ENCODE measurements at places on chromosomes 7 and 10. TPM values are rescaled to one million over a fixed set of nuclear protein-coding genes. Genes with fewer than 3 reads are reported as not detected.

GRCh38 chr7:31408140-31408729 lies 67.7 kb upstream of the NEUROD6 start:
- H3K27me3 ChIP-seq, result no peaks in the 10 kb centered on the region
- H3K36me3 ChIP-seq, result no peaks in the 10 kb centered on the region
- H3K4me1 ChIP-seq, result no peaks in the 10 kb centered on the region
- H3K4me3 ChIP-seq, result no peak overlapping the region
- no peak overlapping the region for H3K27ac ChIP-seq

Gene YKT6
- total RNA-seq, result 49.3 TPM

DNA sequence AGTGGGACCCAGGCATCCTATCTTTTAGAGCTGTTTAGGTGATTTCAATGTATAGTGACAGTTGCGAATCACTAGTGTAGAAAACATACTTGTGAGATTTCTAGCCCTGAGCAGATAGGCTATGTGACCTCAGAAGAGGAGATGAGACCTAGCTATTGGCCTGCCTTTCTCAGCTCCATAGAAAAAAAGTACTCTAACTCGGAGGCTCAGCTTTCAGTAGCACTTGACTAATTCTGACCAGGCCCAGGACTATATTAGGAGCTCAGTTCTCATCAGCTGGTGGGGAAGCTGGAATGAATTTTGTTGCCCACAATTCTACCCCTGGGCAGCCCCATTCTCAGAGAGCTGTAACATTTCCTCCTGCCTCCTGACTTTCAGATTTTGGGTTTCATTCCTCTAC lies 179.9 kb upstream of the NAMPT start:
- no peak overlapping the region for H3K27ac ChIP-seq
- no peak overlapping the region for H3K4me3 ChIP-seq
- H3K4me1 ChIP-seq, result peaks cover 30% of the 10 kb centered on the region
- peaks cover 10% of the 10 kb centered on the region for H3K27me3 ChIP-seq

GRCh38 chr10:16893664-16894063 lies 76.4 kb upstream of the RSU1 start:
- no peak for DNase-seq
- no peak overlapping the region for H3K4me3 ChIP-seq
- no peaks in the 10 kb centered on the region for H3K27me3 ChIP-seq
- H3K36me3 ChIP-seq, result no peaks in the 10 kb centered on the region
- no peak overlapping the region for H3K27ac ChIP-seq

DNA sequence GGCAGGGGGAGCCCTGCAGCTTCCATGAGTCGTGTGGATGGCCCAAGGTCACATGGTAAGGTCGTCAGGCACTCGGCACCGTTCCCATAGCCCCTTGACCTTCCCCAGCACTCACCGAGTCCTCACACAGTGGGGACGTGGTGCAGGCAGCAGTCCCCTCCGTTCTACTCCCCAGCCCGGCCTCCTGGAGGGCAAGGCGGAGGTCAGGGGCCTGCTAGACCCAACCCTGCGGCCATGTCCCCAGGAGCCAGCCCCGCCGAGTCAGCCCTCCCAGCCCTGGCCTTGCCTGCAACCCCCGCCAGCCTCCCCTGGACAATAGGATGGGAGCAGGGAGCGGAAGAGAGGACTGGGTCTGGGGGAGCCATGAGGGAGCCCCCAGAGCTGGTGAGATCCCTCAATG lies 65.2 kb downstream of the ELFN1 start:
- H3K36me3 ChIP-seq, result no peaks in the 10 kb centered on the region
- H3K4me3 ChIP-seq, result no peak overlapping the region
- H3K27ac ChIP-seq, result no peak overlapping the region
- no peak for DNase-seq
- H3K4me1 ChIP-seq, result peaks cover 8% of the 10 kb centered on the region
- H3K27me3 ChIP-seq, result peaks cover 3% of the 10 kb centered on the region

GRCh38 chr10:69696073-69696731 lies 66.2 kb downstream of the FAM241B start:
- no peaks in the 10 kb centered on the region for H3K36me3 ChIP-seq
- peaks cover 18% of the 10 kb centered on the region for H3K27me3 ChIP-seq
- no peaks in the 10 kb centered on the region for H3K4me1 ChIP-seq

GRCh38 chr10:84654671-84655070 lies 326.3 kb downstream of the CCSER2 start:
- H3K36me3 ChIP-seq, result no peaks in the 10 kb centered on the region
- H3K4me3 ChIP-seq, result no peak overlapping the region
- peaks cover 9% of the 10 kb centered on the region for H3K27me3 ChIP-seq
- no peak for DNase-seq

Gene CALCR
- not detected for total RNA-seq

DNA sequence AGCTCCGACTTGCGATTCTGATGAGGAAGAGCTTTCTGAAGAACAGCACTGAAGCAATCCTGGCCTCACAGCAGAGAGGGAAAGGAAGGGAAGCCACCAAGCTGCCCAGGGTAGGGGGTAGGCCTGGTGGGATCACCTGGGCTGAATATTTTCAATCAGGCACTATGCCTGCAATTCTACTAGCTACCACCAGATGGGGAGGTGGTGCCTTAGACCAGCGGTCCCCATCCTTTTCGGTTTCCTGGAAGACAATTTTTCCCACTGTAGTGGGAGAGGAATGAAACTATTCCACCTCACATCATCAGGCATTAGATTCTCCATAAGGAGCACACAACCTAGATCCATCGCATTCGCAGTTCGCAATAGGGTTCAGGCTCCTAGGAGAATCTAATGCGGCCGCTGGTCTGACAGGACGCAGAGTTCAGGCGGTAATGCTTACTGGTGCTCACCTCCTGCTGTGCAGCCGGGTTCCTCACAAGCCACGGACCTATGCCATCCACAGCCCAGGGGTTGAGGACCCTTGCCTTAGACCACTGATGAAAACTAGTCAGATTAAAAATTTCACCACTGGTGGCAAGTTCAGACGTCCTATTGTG lies 2.7 kb downstream of the LRRC20 start:
- no peak for DNase-seq
- H3K27me3 ChIP-seq, result no peaks in the 10 kb centered on the region
- peaks cover 7% of the 10 kb centered on the region for H3K36me3 ChIP-seq

GRCh38 chr7:42233695-42234331 lies 3.2 kb downstream of the GLI3 start:
- no peaks in the 10 kb centered on the region for H3K36me3 ChIP-seq
- no peak overlapping the region for H3K27ac ChIP-seq
- peaks cover 6% of the 10 kb centered on the region for H3K4me1 ChIP-seq
- no peak overlapping the region for H3K4me3 ChIP-seq
- H3K27me3 ChIP-seq, result peaks cover 59% of the 10 kb centered on the region

GRCh38 chr7:28800150-28800549 lies 158.0 kb downstream of the TRIL start:
- H3K27me3 ChIP-seq, result peaks cover 4% of the 10 kb centered on the region
- H3K4me1 ChIP-seq, result no peaks in the 10 kb centered on the region
- no peak overlapping the region for H3K27ac ChIP-seq
- no peak overlapping the region for H3K4me3 ChIP-seq
- H3K36me3 ChIP-seq, result no peaks in the 10 kb centered on the region
- no peak for DNase-seq

- H3K27ac ChIP-seq, result no peak overlapping the region
- peaks cover 17% of the 10 kb centered on the region for H3K36me3 ChIP-seq
Observed at GRCh38 chr10:32371101-32371500, 24.1 kb upstream of the EPC1 start.

- peaks cover 11% of the 10 kb centered on the region for H3K4me1 ChIP-seq
- H3K27me3 ChIP-seq, result no peaks in the 10 kb centered on the region
- no peak overlapping the region for H3K27ac ChIP-seq
- no peak overlapping the region for H3K4me3 ChIP-seq
- no peak for DNase-seq
- no peaks in the 10 kb centered on the region for H3K36me3 ChIP-seq
Observed at GRCh38 chr10:77881636-77882035, 44.9 kb downstream of the DLG5 start.

Gene ABCA13
- total RNA-seq, result not detected

Gene OR9A2
- total RNA-seq, result not detected

Gene ZNF316
- total RNA-seq, result 17.7 TPM

Gene CLEC5A
- not detected for total RNA-seq

Gene GHRHR
- not detected for total RNA-seq

Gene CNPY1
- total RNA-seq, result not detected

- H3K36me3 ChIP-seq, result no peaks in the 10 kb centered on the region
- DNase-seq, result no peak
- H3K4me1 ChIP-seq, result no peaks in the 10 kb centered on the region
- H3K27ac ChIP-seq, result no peak overlapping the region
- H3K27me3 ChIP-seq, result peaks cover 5% of the 10 kb centered on the region
Observed at GRCh38 chr10:120477021-120477742, 20.2 kb downstream of the PLPP4 start.

Gene PLCE1
- not detected for total RNA-seq

GRCh38 chr7:39594988-39595620 lies 28.3 kb upstream of the RALA start:
- H3K4me1 ChIP-seq, result peaks cover 33% of the 10 kb centered on the region
- H3K27ac ChIP-seq, result no peak overlapping the region
- H3K27me3 ChIP-seq, result no peaks in the 10 kb centered on the region
- H3K4me3 ChIP-seq, result no peak overlapping the region

All from activated CD8-positive, alpha-beta T cell treated with anti-CD3 and anti-CD28 coated beads for 36 hours (primary cell).